ENCODE measurements at places on chromosomes 12 and 14.
A peak's percentile ranks its signal among the peaks of the same experiment; 100 is the strongest.

- DNase-seq = no peak
These were observed 69.7 kb upstream of the CCND2 start for GRCh38 chr12:4203772-4204376.

DNA sequence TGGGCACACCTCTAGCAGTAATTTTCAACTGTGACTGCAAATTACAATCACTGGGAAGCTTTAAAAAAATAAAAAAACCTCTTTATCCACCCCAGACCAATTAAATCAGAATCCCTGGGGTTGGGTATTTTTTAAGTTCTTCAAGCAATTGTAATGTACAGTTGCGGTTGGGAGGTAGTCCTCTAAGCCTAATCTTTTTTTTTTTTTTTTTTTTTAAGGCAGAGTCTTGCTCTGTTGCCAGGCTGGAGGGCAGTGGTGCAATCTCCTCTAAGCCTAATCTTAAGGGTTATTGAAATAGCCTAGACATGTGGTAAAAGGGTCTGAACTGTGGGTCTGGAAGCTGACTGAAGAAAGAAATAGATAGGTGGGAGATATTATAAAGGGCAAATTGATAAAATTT lies 230.5 kb downstream of the AKAP6 start:
- DNase-seq = no peak

DNA sequence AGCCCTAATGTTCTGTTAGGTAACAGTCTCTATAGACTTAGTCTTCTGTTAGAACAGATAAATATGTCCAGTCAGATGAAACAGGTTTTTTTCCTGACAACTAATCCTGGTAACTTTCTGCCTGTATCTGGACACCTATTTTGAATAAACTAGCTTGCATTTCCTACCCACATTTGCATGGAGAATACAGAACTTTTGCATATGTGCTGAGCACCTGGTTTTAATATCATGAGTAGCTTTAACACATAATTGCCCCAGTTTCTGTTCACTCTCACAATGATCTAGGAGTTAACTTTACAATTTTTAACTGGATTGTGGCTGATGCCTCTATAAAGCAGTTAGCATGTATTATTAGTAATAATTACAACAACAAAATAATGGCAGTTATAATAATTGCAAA lies 111.7 kb downstream of the KTN1 start:
- DNase-seq = no peak

DNA sequence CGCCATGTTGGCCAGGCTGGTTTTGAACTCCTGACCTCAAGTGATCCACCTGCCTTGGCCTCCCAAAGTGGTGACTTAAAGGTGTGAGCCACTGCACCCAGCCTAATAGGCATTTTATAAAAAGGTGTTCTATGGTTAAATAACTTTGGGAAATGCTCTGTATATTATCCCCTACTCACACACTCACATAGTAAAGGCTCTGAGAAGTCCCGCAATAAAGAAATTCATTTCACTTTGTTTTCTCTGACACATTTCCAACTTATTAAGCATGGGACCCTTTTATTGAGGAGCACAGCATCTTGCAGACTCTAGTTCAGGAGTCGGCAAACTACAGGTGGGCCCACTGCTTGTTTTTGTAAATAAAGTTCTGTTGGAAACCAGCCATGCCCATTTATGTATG lies 63.9 kb downstream of the RNFT2 start:
- no peak for DNase-seq

GRCh38 chr14:51331486-51332367 lies 91.7 kb downstream of the TMX1 start:
- no peak for DNase-seq

DNA sequence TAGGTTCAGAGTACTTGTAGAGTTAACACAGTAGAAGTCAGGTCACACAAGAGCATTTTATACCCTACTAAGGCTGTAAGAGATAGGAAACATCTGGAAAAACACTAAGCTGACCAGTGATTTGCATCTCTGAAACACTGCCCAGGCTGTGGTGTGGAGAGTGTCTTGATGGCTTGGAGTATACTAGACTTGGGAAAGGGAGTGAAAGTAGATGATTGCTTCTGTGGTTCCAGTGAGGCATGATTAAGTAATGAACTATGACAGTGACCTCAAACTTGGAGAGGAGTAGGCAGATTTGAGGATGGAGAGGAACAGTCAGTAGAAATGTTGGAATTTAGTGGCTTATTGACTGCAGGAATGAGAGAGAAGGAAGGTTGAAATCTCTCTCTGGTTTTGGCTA lies 201.2 kb downstream of the FLRT2 start:
- no peak for DNase-seq

- DNase-seq = no peak
These were observed 1.5 kb downstream of the MTA1 start for GRCh38 chr14:105420974-105421674.

- DNase-seq = no peak
These were observed 44.9 kb upstream of the STRAP start for GRCh38 chr12:15837141-15837790.

DNA sequence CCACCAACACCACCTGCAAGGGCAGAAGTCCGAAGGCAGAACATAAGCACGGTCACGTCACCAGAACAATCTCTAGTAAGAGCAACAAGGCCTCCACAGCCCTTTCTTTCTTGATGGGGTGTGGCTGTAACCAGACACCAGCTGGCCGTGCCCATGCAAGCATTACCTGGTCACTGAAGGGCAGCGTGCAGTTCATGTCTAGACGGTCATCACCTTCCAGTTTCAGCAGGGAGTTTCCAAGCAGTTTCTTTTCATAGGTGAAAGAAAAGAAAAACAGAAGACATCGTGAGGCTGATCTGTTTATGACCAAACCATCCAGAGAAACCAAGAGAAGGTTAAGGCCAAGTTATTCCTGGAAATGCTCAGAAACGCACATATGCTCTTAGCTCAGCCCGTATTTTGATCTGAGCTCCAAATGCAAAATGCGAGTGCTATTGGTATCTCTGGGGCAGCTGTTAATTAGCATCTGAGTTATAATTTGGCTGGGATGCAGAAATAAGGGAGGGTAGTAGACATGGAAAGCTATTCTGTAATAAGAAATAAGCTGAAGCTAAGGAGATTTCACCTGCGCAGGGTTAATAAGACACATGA lies 42.5 kb downstream of the PRKAB1 start:
- DNase-seq = no peak

GRCh38 chr12:93786656-93787397 lies 109.7 kb downstream of the CRADD start:
- DNase-seq = no peak

GRCh38 chr14:55707365-55707804 lies 127.4 kb downstream of the KTN1 start:
- DNase-seq = no peak

DNA sequence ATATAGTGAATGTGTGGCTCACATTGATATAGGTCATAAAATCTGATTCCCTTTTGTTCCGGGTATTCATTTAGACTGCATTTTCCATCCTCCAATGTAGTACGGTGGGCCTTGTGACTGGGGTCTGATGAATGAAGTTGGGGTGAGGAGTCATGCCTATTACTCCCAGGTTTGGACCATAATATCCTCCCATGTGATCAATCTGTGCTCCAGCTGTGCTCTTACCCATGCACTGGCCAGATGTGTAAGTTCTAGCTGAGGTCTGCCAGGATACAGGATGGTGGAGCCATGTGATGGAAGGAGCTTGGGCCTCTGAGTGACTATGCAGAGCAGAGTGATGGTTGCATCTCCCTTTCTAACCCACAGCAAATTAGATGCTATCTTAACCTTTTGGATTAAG lies 1034.0 kb upstream of the TMEM132C start:
- DNase-seq = no peak

- DNase-seq = no peak
These were observed 1.0 kb upstream of the EML1 start for GRCh38 chr14:99792210-99792535.

DNA sequence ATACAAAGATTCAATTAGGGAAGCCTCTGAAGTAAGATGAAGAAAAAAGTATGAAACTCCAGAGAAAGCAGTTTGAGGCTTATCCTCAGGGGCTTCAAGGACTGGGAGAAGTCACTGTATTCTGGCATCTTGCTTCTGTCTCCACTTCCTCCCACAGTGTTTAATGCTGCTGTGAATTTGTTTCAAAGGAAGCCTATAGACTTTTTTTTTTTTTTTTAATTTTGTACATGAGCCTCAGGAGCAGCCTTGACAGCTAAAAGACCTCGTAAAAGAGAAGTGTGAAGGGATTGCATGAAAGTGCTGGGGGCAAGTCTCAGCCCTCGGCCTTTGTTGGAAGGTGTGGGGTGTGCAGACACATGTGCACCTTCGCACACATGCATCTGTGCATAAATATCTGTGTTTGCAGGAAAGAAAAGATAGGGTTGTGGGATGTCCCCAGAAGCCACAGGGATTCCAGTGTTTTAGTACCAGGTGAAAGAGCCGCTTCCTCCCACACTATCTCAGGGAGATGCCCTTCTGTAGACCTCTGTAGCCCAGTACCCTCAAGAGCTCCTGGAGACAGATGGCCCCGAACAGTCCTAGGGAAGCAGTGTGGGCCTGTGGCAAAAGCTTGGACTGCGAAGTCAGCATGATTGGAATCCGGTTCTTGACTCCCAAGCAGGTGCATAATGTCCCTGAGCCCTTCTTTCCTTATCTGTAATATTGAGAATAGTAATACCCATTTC lies 193.5 kb upstream of the BCL2L14 start:
- no peak for DNase-seq

DNA sequence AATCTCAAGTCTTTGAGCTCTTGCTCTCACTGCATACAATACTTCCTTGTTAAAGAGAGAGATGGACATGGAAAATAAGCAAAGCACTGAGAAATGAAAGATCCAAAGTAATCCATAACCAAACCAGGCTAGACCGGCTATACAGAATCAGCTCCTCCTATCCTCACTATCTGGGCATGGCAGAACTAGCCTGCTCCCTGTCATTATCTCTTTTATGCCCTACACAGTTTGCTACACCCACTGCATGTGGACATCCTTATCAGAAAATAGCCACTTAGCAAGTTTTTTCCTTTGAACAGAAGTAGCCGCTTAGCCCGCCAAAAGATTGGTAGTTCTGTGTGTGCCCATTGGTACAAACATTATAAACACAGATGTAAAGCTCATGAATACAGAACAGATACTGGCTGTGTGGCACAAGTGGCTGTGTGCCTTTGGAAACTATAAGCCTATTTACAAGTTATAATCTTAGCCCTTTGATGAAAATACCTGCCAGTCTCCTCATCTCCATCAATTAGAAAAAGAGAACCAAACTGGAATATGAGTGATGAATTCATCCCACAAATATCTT lies 34.7 kb downstream of the SPTB start:
- DNase-seq = no peak

- DNase-seq = no peak
These were observed 14.2 kb downstream of the ANKLE2 start for GRCh38 chr12:132747395-132747794.

DNA sequence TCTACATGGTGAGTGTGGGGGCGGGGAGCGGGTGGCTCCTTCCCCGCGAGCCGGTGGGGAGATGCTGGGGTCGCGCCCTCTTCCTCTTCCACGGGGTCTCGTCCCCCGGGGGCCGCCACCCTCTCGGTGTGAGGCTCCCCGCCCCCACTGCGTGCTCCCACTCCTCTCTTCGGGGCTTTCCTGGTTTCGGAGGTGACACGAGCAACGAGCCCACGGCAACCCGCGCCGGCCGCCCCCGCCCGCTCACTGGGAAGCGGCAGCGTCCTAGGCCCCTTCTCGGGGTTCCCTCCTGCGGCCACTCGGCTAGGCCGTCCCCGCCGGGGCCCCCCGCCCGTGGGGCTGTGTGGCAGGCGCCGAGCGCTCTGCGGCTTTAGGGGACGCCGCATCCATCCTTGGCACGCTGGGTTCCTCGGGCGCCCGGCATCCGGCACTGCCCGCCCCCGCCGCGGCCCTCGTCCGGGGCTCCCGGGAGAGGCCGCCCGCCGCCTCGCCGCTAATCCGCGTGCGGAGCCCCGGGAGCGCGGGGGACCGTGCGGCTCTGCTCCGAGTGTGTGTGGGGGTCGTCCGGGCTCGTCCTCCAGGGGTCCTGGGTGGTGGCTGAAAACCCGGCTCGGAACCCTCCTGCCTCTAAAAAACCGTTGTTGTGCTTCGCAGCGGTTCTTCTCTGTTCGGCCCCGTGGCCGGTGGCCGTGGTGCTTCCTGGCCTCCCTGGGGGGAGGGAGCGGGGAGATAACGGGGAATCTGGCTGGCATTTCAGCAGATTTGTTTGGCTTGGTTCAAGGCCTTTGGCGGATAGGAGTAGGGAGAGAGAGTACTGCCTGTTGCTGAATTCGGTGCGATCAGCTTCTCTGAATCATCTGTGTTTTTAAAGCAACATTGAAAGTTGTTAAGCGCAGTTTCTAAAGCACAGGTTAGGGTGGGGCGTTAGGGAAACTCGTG lies 1.0 kb downstream of the PCNX1 start:
- peak; percentile 67 for DNase-seq

DNA sequence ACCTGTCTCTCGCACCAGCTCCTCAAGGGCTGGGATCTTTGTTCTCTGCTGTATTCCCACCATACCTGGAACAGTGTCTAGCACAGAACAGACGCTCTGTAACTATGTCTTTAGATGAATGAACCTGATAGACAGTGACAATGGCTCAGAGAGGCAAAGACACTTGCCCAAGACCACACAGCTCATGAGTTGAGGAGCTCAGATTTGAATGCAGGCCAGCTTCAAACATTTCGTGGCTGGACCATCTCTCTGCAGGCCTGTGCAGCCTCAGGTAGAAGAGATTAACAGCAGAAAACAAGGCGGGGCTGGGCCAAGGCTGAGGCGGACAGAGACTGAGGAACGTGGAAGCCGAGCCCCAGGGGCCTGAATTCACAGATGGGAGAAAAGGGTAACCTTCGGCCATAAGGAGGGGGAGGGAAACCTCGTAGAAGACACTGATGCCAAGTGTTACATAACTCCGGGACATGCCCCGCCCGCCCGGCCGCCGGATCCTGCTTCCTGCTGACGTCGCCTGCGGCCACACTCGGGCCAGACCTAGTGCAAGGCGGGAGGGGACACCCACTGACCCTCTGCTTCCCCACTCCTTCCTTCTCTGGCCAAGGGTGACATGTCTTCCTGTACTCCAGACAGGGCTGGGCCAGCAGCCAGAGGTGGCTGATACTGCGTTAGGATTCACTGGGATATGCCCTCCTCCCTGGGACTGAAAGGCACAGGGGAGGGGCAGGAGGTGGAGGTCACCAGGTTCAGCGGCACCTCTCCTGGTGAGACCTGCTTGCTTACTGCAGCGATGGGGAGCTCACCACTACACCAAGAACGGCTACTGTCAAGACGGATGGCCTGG lies 86.8 kb downstream of the RFLNA start:
- no peak for DNase-seq

DNA sequence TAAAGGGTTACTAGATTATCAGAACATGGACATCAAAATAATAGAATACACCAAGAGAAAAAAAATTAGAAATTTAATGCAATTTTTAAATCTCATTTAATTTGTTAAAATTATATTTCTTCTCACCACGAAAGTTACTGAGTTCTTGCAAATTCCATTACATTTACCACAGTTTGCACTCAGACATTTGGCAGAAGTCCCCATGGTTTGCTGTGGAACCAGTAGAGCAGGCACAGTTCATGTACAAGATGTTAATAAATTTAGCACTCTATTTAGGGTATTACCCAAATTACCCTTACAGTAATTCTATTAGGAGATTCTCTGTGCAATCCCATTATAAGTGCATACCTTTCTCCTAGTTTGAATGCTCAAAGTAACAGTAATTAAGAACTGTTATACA lies 9.7 kb downstream of the SCN8A start:
- no peak for DNase-seq

- DNase-seq = no peak
These were observed 15.0 kb downstream of the OXA1L start for GRCh38 chr14:22781301-22781991.

All from activated CD4-positive, CD25-positive, alpha-beta regulatory T cell treated with anti-CD3 and anti-CD28 coated beads, Interleukin-2, amount 50 U/mL, for 72 hours (primary cell).